C1 segment of cervical spinal cord (tissue), 14 donors: ENCODE measurements at places on chromosomes 2 and 18.
A peak's percentile ranks its signal among the peaks of the same experiment; 100 is the strongest.

GRCh38 chr2:108805782-108806181, 19.2 kb downstream of the CCDC138 start:
- no peak for DNase-seq

- DNase-seq: no peak
Observed at GRCh38 chr2:3867469-3867868, 164.1 kb downstream of the DCDC2C start.

- no peak for DNase-seq
Observed at GRCh38 chr2:2031101-2031500, 286.8 kb upstream of the PXDN start.

DNA sequence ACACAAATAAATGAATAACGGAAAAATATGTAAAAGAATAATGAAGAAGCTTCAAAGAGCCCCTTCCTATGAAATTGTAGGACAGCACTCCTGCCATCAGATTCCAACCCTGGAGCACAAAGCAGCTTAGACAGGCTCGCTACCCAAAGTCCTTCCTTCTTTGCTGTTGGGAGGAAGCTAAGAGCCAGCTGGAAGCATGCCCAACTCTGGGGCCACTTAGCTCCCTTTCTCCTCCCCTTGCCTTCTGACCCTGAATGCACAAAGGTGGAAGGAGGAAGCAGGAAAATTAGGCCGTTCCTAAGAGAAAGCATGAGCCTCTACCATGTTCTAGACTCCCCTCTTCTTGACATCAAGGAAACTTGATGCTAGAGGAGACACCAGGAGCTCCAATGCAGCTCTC, 700.8 kb downstream of the RNF144A start:
- no peak for DNase-seq

GRCh38 chr18:25230658-25231326, 121.2 kb downstream of the ZNF521 start:
- peak; percentile 25 for DNase-seq

- DNase-seq: no peak
Observed at GRCh38 chr2:164954186-164954585, 1.1 kb downstream of the SLC38A11 start.

DNA sequence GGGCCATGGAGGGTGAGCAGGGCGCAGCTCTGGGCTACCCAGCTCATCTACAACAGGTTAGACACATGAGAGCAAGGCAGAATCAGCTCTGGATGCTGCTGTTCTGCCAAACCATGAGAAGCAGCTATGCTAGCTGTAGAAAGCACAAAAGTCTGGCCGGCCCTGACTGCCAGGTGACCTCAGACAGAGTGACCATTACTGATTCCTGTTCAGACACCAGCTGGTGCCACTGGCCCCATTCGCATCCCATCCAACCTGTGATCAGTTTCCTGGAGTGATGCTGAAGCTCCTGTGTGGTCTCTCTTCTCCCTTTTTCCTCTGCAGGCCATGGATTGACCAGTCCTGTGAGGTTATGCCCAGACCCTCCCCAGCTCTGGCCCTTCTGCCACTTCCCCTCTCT, 14.3 kb downstream of the RBMS1 start:
- no peak for DNase-seq

GRCh38 chr2:36461039-36461681, 105.6 kb downstream of the CRIM1 start:
- no peak for DNase-seq

- DNase-seq: no peak
Observed at GRCh38 chr2:43196768-43197587, 29.4 kb downstream of the ZFP36L2 start.

GRCh38 chr2:75647771-75648170, 1.2 kb downstream of the MRPL19 start:
- no peak for DNase-seq

- DNase-seq: no peak
Observed at GRCh38 chr2:192243488-192243887, 48.8 kb upstream of the TMEFF2 start.

DNA sequence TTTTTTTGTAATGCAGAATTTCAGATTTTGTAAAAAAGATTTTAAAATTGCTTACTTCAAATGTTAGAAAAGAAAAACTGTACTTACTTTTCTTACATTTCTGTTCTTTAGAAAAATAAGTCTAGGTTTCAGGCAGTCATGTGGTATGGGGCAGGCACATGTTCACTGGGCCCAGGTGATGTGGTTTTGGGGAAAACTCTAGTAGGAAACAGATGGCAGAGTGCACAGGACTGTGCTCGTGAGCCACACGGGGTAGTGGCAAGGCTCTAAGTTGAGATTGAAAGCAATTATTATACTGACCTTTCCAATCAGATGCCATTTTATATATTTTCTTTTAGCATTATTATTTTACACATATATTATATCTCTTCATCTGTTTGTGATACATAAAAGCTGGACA, 1036.9 kb upstream of the TMEFF2 start:
- DNase-seq: no peak

GRCh38 chr2:180254872-180255271, 247.8 kb upstream of the CWC22 start:
- DNase-seq: no peak

GRCh38 chr18:6413579-6414117, 1.1 kb downstream of the L3MBTL4 start:
- DNase-seq: no peak

- no peak for DNase-seq
Observed at GRCh38 chr2:113135317-113135716, 7.9 kb downstream of the IL1RN start.

- no peak for DNase-seq
Observed at GRCh38 chr2:129658430-129658829, 321.0 kb upstream of the RAB6C start.

- DNase-seq: no peak
Observed at GRCh38 chr18:23479829-23480505, 23.3 kb upstream of the RMC1 start.

- DNase-seq: no peak
Observed at GRCh38 chr18:75400366-75400765, 27.1 kb downstream of the SMIM21 start.

- no peak for DNase-seq
Observed at GRCh38 chr18:25010623-25011374, 341.2 kb downstream of the ZNF521 start.

GRCh38 chr2:203594541-203594940, 59.4 kb upstream of the RAPH1 start:
- no peak for DNase-seq

DNA sequence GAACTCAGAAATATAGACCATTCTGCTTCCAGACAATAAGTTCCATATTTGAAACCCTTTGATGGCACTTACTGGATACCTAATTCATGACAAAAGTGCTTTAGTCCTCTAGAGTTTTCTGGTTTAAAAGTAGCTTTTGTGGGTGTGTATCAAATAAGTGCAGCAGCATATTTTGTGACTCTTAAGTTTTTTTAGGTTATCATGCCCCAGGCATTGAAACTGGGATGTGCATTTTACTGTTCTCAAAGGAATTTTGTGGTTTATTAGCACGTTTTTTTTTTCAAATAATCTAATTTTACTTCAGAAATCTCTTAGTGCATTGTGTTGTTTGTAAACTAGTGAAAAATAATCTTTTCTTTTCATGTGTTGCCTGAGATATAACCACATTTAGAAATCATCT, 1.5 kb downstream of the XRCC5 start:
- no peak for DNase-seq
